ENCODE measurements at places on chromosomes 2 and 18.

GRCh38 chr18:58314284-58314683 lies 270.3 kb downstream of the NEDD4L start:
- no peaks in the 10 kb centered on the region for H3K27me3 ChIP-seq
- no peaks in the 10 kb centered on the region for H3K36me3 ChIP-seq
- peaks cover 34% of the 10 kb centered on the region for H3K4me1 ChIP-seq
- no peak overlapping the region for H3K4me3 ChIP-seq
- DNase-seq, result no peak
- H3K27ac ChIP-seq, result no peak overlapping the region

DNA sequence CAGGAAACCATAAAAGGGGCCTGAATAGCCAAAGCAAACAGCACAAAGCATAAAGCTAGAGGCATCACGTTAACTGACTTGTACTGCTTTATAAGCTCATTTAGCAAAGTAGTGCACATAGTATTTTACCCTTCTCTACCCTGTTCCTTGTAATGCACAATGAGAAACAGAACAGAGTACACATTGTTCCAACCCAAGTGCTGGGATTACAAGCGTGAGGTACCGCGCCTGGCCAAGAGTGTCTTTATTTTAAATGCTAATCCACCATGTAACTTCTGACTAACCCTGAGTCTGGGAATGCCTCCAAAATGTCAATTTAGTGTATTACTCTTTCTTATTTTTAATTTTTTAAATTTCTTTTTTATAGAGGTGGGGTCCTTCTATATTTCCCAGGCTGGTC lies 46.4 kb upstream of the STON1 start:
- H3K27ac ChIP-seq, result no peak overlapping the region
- no peak for DNase-seq
- peaks cover 73% of the 10 kb centered on the region for H3K36me3 ChIP-seq
- no peaks in the 10 kb centered on the region for H3K27me3 ChIP-seq
- no peaks in the 10 kb centered on the region for H3K4me1 ChIP-seq

- no peaks in the 10 kb centered on the region for H3K36me3 ChIP-seq
- no peak overlapping the region for H3K4me3 ChIP-seq
- no peak overlapping the region for H3K27ac ChIP-seq
- H3K27me3 ChIP-seq, result no peaks in the 10 kb centered on the region
These were observed 137.2 kb downstream of the CNTNAP5 start for GRCh38 chr2:124162256-124162655.

GRCh38 chr18:62354151-62354550 lies 29.0 kb downstream of the TNFRSF11A start:
- H3K4me3 ChIP-seq, result no peak overlapping the region
- peaks cover 6% of the 10 kb centered on the region for H3K27me3 ChIP-seq
- no peaks in the 10 kb centered on the region for H3K4me1 ChIP-seq
- no peaks in the 10 kb centered on the region for H3K36me3 ChIP-seq
- no peak overlapping the region for H3K27ac ChIP-seq
- no peak for DNase-seq

GRCh38 chr2:121944072-121944831 lies 188.8 kb downstream of the TSN start:
- H3K4me3 ChIP-seq, result no peak overlapping the region
- no peak for DNase-seq
- H3K4me1 ChIP-seq, result no peaks in the 10 kb centered on the region
- H3K27ac ChIP-seq, result no peak overlapping the region
- no peaks in the 10 kb centered on the region for H3K36me3 ChIP-seq

GRCh38 chr2:239259173-239259572 lies 141.6 kb downstream of the HDAC4 start:
- H3K27me3 ChIP-seq, result peaks cover 21% of the 10 kb centered on the region
- H3K4me1 ChIP-seq, result peaks cover 54% of the 10 kb centered on the region
- H3K36me3 ChIP-seq, result peaks cover 7% of the 10 kb centered on the region
- H3K4me3 ChIP-seq, result peak overlapping the region; percentile 55
- no peak for DNase-seq
- H3K27ac ChIP-seq, result no peak overlapping the region

GRCh38 chr2:165239230-165239629 lies at the start of gene SCN2A:
SCN2A (plus strand) TSS chr2:165239414; CDS start chr2:165295824, 56,410 bp downstream.
- H3K4me1 ChIP-seq, result no peaks in the 10 kb centered on the region
- H3K36me3 ChIP-seq, result no peaks in the 10 kb centered on the region
- H3K27me3 ChIP-seq, result peaks cover 9% of the 10 kb centered on the region
- no peak within 1 kb of the TSS for H3K4me3 ChIP-seq
- H3K27ac ChIP-seq, result no peak within 1 kb of the TSS

GRCh38 chr2:143160732-143161707 lies 31.8 kb downstream of the ARHGAP15 start:
- H3K27me3 ChIP-seq, result no peaks in the 10 kb centered on the region
- H3K4me1 ChIP-seq, result peaks cover 80% of the 10 kb centered on the region
- no peak overlapping the region for H3K4me3 ChIP-seq
- peak overlapping the region; percentile 37 for H3K27ac ChIP-seq
- no peak for DNase-seq

All from activated B cell treated with CpG ODN at 0.5 μM for 24 hours (primary cell).